ENCODE measurements at places on chromosomes 7 and 10.

DNA sequence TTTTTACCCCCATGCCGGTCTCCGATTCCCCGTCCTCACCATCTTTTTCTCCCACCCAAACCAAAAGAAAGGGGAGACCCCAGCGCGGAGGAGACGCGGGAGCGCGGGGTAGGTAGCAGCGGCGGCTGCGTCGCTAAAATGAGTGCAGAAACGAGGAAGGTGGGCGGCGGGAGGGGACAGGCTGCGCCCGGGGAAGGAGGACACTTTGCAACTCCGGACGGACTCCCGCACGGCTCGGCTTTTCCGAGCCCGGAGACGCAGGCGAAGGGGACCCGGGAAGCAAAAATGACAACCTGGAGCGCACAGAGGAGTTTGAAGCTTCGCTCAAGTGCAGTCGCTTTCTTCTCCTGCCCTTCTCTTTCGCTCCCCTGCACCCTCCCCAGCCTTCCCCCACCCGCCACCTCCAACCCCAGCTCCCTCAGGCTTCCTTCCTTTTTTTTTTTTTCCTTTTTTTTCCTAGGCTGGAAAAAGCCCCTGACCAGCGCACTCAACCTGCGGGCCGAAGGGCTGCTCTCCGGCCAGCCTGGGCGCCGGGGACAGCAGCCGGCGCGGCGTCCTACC is 453 bp downstream of the SFMBT2 start:
- DNase-seq: no peak

DNA sequence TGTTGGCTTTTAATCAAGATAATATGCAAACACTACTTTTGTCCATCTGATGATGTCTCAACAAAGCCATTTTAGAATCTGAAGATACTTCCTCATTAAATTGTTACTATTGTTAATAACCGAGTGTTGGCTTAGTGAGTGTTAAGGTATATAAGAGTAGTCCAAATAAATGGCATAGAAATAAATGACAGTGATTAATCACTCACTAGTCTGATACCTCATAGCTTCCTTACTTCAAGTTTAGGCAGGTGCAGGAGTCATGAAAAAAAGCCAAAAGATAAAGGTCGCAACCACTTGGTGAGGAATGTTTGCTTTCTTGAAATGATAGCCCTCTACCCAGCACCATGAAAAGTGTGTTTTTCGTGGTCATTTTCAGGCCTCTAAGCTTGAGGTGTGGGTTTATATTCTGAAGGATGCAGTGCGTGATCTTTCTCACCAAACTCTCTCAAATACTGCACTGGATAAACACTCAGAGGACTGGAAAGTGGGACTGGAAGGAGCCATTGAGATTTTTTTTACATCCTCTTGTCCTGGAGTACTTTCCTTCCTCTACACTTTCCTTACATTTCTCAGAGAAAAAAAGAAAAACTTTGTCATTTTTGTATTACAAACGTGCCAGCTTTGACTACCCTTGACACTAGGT is 138.1 kb downstream of the KIAA1217 start:
- no peak for DNase-seq

DNA sequence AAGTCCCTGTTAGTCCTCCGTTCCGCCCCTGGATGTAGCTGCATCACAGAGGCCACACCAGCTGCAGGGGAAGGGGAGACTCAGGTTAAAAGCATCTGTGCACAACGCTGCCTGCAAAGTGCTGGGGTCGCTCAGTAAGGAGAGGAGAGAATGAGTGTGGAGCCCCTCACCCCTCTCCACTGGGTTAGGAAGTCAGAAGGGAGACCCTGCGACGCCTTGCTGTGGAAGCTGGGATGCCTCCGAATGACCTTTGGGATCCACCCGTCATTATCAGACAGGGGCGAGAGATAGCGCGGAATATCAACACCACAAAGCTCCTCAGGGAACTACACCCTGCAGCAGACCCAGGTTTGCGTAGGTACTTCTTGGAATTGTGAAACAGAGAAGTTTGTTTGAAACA is 167.7 kb upstream of the SHH start:
- no peak for DNase-seq

GRCh38 chr7:51158211-51158610 is 158.4 kb downstream of the COBL start:
- DNase-seq: no peak

GRCh38 chr10:70601746-70602145 is 795 bp downstream of the PRF1 start:
- no peak for DNase-seq

DNA sequence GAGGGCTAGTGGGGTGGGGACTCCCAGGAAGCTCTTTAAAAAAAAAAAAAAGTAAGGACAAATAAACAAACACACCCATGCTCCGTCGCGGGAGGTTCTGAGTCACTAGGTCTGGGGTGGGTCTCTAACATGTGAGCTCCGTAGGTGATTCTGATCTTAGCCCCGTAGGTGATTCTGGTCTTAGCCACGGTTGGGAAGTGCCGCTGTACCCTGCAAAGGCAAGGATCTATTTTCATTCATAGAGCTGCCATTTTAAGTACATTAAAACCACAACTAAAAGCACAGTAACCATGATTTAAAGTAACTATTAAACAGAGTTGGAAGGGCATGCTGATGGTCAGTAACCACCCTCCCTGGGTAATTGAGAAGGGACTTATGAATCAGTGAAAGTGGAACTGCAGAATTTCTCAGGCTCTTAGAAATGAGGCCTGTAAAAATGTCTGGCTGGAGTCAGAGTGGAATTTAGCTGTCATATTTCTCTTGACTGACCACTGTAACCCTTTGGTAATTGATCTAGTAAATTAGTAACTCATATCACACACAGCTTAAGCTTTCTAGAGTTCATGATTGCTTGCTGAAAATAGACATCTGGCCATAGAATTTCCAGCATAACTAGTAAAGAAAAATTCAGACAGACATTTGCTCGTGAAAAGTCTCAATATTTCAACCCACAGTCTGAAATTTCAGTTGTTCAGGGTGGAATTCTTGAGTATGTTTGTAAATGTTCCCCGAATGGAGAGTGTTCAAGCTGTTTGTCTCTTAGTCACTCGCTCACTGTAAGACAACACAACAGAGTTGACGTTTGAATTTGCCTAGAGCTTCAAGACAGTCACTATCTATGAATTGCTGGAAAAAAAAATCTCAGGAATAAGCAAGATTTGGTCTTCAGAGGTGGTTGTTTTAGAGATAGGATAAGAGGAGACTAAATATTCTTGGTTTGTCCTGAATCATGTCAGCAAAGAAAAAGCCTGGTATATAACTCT is 34.2 kb upstream of the TCF7L2 start:
- DNase-seq: no peak

- DNase-seq: no peak
These were observed 199.1 kb upstream of the LYZL2 start for GRCh38 chr10:30828680-30829079.

DNA sequence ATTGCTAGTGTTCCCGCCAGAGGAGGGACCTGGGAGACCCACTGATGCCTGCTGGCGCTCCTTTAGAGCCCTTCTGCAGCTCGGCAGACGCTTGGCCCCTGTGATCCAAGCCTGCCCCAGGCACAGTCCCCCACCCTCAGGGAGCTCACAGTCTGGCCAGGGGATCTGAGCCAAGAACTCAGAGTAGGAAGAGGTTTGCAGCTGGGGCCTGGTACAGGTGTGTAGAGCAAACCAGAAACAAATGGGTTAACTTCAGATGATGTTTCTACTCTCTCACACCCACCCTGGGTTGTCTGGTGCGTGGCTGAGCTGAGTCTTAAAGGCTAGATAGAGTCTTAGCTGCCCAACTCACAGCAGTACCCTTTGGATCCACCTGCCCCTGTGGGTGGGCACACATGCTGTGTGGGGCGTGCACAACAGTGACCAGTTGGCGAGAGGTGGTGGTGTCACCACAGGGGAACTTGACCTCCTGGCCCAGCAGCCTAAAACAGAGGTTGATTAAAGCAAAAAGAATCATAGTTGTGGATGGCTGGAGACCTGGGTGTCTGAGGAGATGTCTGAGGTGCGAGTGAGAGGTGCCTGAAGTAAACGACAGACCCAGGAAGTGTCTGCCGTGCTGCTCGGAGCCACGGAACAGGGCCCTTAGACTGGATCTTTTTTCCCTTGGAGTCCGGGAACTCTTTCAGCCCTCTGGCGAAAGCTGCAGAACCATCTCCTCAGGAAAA is 31.2 kb upstream of the SRGN start:
- no peak for DNase-seq

DNA sequence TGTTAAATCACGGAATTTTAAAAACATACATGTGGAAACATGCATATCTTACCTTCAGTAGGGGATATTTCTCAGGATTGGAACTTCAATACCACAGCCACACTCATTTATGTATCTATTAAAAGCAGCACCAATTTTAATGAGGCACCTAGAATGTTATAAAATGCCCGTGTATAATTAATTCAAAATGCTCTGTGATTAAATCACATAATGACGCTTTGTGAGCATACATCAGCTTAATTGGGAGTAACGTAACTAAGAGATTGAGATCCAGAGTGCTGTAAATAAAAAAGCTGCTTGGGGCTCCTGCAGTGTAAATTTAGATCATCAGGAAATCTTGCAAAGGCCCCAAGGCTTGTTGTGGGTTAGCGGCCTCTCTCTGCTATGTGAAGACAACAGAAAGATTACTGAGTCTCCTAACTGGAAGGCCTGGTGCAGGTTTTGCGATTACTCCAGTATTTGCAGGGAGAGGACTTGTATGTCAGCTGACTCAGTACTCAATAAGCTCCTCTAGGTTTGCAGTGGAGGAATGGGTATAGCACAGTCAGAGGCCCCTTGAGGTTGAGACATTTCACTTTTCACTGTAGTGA is 195.5 kb upstream of the PHYHIPL start:
- DNase-seq: no peak

GRCh38 chr10:42999385-43000020 is 77.4 kb upstream of the RET start:
- DNase-seq: no peak

GRCh38 chr10:61986788-61987492 is 85.4 kb downstream of the ARID5B start:
- no peak for DNase-seq

DNA sequence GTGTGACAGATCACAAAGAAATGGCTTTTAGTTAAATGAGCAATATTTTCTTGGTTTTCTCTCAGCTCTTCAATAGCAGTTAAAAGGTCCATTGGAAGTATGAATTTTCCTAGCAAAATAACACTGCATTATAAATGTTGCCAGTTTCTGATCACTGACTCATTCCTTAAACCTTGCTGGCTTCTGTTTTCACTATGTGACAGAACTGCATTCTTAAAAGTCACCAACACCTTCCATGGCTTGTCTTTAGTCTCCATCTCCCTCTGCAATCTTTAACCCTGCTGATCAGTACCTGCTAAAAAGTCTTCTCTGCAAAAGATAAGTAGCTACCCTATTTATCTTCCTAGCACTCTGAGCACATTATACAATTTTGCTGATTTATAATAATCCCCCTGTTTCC is 405.0 kb upstream of the LRRN3 start:
- DNase-seq: no peak

GRCh38 chr10:61066661-61067344 is 122.8 kb upstream of the RHOBTB1 start:
- DNase-seq: no peak

GRCh38 chr10:24639124-24639523 is 84.6 kb downstream of the ARHGAP21 start:
- no peak for DNase-seq

- DNase-seq: no peak
These were observed 2.1 kb upstream of the GUSB start for GRCh38 chr7:65983965-65984658.

GRCh38 chr10:27770181-27770580 is 24.6 kb upstream of the MKX start:
- no peak for DNase-seq

GRCh38 chr10:110141871-110142635 is 65.4 kb upstream of the MXI1 start:
- DNase-seq: no peak

- no peak for DNase-seq
These were observed 84.5 kb upstream of the SMNDC1 start for GRCh38 chr10:110389255-110389654.

DNA sequence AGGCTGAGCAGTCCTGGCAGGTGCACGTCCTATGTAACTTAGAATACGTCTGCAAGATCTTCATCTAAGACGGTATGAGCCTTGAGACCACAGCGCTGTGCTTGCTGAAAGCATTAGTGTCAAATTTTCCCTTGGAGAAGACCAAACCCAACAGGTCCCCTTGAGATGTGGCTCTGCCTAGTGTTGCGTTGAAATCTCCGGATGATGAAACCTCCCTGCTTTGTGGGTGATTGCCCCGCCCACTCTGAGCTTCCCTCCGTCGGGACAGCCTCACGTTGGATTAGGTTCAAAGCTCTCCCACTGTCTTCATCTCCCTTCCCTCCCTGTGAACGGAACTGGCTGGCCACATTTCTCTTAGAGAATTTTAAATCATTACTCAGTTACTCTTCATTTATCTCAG is 102.0 kb downstream of the ADARB2 start:
- no peak for DNase-seq

- no peak for DNase-seq
These were observed 19.2 kb upstream of the ZNF32 start for GRCh38 chr10:43667761-43668386.

GRCh38 chr10:112732277-112732921 is 217.6 kb upstream of the TCF7L2 start:
- DNase-seq: no peak

GRCh38 chr7:81277691-81278090 is 358.8 kb upstream of the SEMA3C start:
- DNase-seq: no peak

DNA sequence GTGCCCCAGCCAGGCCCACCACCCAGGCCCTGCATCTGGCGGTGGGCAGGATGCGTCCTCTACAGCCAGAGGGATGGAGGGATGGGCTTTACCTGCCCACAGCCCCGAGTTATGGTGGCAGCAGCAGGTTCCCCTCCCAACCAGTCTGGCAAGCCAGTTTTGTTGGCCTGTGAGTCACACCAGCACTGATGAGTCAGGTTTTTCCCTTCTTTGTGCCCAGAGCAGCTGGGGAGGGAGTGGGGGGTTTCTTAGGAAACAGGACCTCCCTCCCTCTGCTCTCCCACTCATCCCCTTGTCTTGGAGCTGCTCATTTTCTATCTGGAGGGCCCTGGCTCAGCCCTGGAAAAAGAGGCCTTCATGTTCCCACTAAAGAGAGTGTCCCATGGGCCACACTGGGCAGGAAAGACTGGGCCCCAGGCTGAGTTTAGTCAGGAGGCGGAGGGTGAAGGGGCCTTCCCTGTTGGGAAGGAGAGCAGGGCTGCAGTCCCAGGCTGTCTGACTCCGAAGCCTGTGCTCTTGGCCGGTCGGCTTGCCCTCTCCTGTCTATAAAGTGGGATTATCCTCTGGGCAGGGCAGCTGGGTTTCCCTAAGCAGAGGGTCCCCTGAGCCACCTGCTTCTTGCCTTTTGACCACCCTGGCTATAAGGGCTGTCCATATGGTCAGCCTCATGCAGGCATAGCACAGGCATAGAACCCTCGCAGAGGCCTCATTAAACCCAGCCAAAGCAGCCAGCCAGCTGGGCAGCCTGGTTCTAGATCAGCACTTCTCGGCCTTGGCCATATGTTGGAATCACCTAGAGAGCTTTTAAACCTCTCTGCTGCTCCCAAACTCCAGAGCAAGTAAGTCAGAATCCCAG is 30.2 kb upstream of the ANKRD2 start:
- DNase-seq: no peak

GRCh38 chr10:132297526-132297925 is 10.2 kb downstream of the STK32C start:
- no peak for DNase-seq

GRCh38 chr7:150877536-150877935 is 25.2 kb downstream of the AOC1 start:
- no peak for DNase-seq

- DNase-seq: no peak
These were observed 158.2 kb downstream of the SRPK2 start for GRCh38 chr7:105230486-105230885.

- DNase-seq: no peak
These were observed 244.0 kb downstream of the BUB3 start for GRCh38 chr10:123398180-123398591.

GRCh38 chr10:118551535-118552100 is 43.8 kb downstream of the PRLHR start:
- DNase-seq: no peak
